ENCODE measurements at places on chromosomes 6 and 20. TPM values are rescaled to one million over a fixed set of nuclear protein-coding genes. Genes with fewer than 3 reads are reported as not detected.

DNA sequence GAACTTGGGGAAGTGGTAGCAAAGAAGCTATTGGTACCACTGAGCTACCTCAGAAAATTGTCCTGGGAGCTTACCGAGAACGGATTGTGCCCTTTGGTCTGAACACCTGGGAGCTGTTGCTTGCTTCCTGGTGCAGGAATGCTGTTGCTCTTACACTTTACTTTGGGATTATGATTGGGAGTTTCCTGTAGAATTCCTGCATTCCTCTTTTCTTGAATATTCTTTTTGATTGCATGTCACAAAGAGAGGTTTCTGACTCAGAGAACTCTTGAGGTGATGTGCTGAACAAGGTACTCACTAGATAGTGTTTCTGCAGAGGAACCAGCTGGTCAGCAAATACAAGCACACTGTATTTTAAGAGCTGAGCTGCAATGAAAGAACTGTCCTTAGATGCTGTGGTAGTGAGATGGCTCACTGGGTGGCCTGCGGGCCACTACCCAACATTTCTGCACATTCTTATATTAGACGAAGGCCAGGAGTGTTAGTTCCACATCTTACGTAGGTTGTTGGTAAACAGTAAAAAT is 35.0 kb downstream of the LRRC1 start:
- DNase-seq = no peak

- peak; percentile 95 for DNase-seq
These were observed at the start of gene MAP3K5 for GRCh38 chr6:136792410-136793262. TSS of gene MAP3K5 (minus strand) at chr6:136792477. CDS start at chr6:136792157, 320 bp downstream.

GRCh38 chr6:107154131-107154800 is 39.0 kb upstream of the BEND3 start:
- peak; percentile 78 for DNase-seq

GRCh38 chr6:54071821-54072340 is 39.4 kb upstream of the MLIP start:
- no peak for DNase-seq

DNA sequence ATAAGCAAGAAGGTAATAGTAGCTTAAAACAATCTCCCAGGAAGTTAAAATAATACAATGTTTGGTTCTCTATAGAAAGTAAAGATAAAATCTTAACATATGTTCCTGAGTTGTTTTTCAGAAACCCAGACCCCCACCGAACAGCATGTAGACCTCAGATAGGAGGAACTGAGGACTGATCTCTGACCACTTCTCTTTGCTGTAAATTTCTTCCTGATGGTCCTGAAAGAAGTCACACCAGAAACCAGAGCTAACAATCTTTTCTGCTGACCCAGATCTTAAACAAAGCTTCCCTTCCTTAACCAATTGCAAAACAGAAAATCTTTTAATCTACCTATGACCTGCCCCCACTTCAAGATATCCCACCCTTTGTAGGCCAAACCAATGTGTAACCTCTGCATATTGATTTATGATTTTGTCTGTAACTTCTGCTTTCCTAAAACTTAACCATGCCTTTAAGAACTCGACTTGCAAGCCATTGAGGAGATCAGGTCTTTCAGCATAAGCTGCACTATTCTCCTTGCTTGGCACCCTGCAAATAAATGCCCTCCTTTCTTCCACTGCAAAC is 21.9 kb upstream of the BEND6 start:
- DNase-seq = no peak

DNA sequence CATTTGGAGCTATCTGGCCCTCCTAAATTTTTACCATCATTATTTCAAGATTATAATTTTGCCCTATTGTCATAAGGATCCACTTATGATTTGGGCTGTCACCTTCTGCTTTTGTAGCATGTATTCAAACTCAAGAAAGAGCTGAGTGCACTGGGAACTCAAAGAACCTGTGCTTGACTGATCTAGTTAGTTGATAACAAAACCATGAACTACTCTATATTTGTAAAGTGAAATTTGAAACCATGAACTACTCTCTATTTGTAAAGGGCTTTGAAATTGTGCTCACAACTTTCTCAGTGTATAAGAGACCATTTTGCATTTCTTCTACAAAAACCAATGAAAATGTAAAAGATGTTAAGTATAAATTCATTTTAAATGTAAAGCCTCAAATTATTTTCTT is 77.5 kb upstream of the POPDC3 start:
- DNase-seq = no peak

DNA sequence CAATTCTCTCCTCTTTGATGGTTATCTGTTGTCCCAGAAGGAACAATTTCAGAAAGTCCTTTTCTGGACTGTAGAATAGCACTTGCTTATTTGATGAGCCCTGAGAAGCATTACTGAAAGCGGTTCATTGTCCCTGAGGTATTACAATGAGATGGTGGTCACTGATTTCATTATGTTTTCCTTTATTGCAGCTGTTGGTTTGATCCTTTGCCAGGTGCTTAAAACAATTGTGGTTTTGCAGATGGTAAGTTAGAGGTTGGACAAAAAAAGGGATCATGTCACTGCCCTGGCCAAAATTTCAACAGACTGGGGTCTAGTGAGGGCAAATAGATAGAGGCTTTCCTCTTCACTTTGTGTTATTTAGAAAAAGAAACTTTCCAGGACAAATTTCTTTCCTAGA is 61.9 kb downstream of the ESR1 start:
- no peak for DNase-seq

IGF2R gene
- 107 TPM for total RNA-seq

PBOV1 gene
- total RNA-seq = not detected

THBS2 gene
- 1.1 TPM for total RNA-seq

Measured in endodermal cell (in vitro differentiated cells).